ENCODE measurements at places on chromosomes 1 and 21.

DNA sequence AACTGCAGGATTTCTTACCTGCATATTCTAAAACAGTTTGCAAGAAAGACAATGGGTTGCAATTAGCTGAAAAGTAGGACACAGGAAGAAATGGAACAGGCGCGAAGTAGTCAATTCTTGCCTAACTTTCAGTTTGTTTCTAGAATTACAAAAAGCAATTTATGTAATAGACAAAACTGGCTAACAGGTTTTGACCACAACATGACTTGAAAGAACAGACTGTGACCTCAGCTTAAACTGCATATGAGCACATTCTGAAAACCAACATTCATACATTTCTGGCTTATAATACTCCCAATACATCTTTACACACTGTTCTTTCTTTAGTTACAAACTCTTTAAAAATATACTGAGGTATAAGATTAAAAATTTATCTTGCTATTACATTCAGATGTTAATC lies 405.9 kb upstream of the B3GALT2 start:
- DNase-seq: no peak

GRCh38 chr1:35876988-35877387 lies 6.0 kb upstream of the AGO1 start:
- no peak for DNase-seq

GRCh38 chr1:179302070-179302469 lies 8.5 kb downstream of the SOAT1 start:
- no peak for DNase-seq

DNA sequence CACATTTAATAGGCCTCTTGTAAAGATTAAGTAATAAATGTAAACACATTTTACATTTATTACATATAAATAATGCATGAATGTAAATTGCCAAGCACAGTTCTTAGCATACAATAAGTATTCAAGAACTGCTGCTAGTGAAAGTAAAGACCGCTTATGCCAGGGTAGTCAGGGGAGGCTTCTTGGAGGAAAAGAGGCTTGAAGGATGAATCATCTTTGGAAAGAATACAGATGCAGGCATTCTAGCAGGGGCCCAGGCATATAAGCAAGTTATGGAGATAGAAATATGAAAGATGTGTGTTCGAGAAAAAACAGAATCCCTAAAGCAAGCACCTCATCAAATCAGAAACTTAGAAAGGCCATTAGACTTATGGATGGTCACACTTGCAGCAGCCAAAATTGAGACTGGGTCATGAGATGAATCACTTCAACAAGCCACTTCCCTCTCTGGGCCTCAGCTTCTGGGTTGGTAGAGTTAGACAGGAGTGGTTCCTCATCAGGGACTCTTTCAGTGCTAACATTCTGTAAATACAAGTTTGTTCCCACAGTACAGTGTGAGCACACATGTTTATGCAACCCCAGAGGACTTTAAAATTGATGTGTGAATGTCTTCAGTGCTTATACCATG lies 79.8 kb upstream of the ROR1 start:
- no peak for DNase-seq

DNA sequence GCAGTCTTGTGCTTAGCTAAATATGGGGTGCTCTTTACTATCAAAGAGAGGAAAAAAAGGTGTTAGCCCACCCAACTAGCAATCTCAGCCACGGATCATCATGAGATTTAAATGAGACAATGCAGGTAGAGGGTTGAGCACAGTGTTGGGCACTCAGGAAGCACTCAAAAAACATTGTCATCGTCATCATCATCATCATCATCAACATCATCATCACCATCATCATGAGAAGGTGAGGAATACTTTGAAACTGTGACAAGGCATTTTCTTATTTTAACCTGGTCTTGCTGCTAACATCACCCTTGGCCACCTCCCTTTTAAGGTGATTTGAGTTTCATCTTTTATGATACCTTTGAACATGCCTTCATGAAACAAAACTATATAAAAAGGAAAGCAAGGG lies 3.3 kb upstream of the MAPKAPK2 start:
- no peak for DNase-seq

- DNase-seq: no peak
Observed at GRCh38 chr1:200072636-200073285, 45.3 kb downstream of the NR5A2 start.

- no peak for DNase-seq
Observed at GRCh38 chr1:243562473-243562872, 287.6 kb downstream of the AKT3 start.

- no peak for DNase-seq
Observed at GRCh38 chr1:67609577-67610341, 75.2 kb upstream of the GADD45A start.
